Cortex of kidney (tissue), 1 donor: ENCODE measurements at places on chromosomes 5 and 9.

DNA sequence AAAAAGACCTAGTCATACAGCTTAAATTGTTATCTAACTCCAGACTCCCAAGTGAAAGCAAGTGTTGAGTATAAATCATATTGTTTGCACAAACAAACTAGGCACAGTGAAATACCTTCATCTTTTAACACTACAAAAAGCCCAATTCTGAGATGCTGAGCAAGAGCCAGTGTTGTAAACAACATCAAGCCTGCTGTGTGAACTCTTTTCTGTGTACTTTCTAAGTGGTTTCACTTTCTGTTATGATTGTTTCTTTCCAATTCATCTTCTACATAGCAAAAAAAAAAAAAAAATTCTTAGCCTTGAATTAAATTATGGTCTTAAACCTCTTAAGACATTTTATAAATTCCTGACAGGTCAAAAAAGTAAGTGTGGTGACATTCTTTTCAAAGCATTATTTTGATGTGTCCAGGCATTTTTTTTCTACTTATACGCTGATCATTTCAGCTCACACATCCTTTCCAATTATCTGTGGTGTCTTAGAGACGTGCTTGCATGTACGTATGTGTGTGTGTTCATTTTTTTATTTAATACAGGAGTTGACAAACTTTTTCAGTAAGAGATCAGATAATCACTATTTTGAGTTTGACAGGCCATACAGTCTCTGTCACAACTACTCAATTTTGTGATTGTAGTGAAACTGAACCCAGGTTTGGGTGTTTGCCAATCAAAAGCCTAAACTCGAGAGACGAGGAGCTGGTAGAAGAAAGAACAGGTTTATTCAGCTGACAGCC lies 556.1 kb downstream of the CDH9 start:
- no peak for DNase-seq

- DNase-seq = no peak
These were observed 113.7 kb downstream of the SLC25A46 start for GRCh38 chr5:110852541-110852940.

DNA sequence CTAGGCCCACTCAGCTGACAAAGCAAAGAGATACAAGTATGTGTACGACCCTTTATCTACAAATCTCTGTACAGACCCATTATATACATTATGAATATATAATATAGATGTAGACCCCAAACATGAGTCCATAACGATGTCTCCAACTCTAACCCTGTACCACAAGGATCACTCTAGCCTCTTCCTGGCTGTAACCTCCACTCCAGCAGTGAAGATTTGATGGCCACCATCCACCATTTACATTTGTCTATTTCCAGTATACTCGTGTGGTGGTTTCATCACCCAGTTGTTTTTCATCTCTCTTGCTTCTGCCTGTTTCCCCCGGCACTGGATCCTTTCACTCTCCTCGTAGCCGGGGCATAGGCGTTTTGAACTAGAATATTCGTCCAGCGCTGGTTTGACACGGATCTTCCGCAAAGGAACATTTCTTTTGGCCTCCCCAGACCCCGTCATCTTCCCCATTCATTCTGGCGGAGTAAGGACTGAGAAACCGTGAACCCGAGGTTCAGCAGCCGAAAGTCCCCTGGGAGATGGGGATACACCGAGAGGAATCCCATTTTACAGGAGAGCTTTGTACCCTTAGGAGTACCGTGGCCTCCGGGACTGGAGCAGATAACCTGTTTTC lies 828 bp upstream of the TRIO start:
- DNase-seq = no peak

- no peak for DNase-seq
These were observed at the start of gene STOML2 for GRCh38 chr9:35102769-35103659. TSS of gene STOML2 (minus strand) at chr9:35103131. CDS start at chr9:35103094, 37 bp downstream.

GRCh38 chr5:1919750-1920149 lies 37.0 kb upstream of the IRX4 start:
- DNase-seq = no peak

GRCh38 chr9:113953531-113953930 lies 77.4 kb downstream of the ZNF618 start:
- DNase-seq = no peak

- DNase-seq = no peak
These were observed 792.4 kb downstream of the PTPRD start for GRCh38 chr9:9820436-9820835.

GRCh38 chr9:1939926-1940368 lies 75.2 kb upstream of the SMARCA2 start:
- no peak for DNase-seq

DNA sequence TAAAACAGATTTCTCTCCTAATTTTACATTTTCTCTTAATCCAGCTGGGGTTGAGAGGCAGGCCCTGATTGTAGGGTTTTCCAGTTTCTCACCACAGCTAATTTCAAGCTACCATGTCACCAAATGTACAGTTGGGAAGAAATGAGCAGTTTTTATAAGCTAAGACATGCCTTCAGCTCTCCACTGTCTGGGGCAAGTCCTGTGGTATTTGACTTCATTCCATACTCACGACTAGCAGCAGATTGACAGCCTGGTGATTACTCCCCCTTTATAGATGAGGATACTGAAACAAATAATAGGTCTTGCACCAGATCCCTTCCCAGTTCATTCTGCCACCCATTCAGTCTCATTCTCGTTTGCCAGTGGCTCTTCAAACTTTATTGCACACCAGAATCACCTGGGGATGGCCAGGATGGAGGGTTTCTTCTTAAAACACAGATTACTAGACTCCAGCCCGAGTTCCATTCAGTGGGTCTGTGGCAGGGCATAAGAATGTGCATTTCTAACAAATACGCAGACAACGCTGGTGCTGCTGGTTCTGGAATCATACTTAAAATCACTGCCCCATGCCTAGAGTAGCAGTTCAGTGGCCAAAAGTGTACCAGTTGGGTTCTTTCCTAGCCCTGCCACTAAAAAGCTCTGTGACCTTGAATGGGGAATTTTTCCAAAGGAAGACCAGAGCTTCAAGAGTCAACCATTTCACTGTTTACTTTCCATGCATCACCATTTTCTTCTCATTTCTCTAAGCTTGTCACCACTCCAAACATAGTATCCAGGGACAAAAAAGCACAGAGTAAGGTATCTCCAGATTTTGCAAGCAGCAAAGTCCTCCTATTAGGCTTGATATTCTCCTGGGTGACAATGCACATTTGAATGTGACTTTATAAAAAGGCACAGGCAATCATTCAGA lies 64.3 kb downstream of the CSNK1A1 start:
- no peak for DNase-seq

GRCh38 chr5:73796164-73797131 lies 170.5 kb downstream of the ARHGEF28 start:
- DNase-seq = no peak

DNA sequence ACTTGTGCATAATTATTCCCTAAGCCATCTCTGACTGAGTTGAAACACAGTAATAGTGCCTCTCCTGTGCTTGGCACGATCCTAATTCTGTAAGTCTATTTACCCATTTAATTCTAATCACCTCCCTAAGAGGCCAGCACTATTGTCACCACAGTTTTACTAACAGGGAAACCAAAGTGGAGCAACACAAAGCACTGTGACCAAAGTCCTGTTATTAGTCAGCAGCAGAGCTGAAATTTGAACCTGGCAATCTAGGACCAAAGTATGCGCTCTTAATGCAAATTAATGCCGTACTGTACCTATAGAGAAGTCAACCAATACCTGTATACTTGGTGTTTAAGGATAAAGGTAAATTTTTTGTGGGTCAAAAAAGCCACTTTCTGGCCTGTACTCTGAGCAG lies 77.1 kb upstream of the CNTLN start:
- no peak for DNase-seq

- DNase-seq = no peak
These were observed 657.5 kb upstream of the WWC1 start for GRCh38 chr5:167633931-167634341.

DNA sequence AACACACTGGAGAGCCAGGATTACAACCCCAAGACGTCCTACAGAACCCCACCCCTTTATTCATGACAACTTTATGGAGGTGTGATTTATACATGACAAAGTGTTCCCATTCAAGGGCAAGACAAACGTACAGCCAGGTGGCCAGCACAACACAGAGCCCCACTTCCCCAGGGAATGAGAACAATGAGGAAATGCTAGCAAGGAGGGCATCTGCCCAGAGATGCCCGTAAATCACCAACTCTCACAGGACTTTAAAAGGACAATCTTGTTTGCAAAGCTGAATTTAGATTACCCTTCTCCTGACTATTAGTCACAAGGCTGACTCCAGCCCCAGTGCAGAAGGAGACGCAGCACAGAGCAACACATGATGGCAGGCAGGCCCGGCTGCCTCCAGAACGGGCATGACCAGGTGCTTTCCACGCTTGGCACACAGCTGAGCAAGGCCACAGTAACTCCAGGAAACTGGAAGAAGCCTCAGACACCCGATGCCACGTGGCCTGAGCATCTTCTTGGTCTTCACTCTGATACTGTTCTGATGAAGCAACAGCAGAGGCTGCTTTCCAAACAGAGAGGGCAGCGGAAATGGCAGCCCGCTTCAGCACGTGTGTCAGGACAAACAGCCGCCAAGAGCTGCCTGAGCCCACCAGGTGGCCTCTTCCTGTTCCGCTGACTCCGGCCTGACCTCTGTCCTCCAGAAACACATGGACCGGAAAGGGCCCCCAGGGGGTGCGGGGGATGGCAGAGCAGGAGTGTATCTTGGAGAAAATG lies 51.4 kb downstream of the ROR2 start:
- no peak for DNase-seq

- no peak for DNase-seq
These were observed 96.9 kb upstream of the IL6ST start for GRCh38 chr5:56091664-56092063.

- DNase-seq = no peak
These were observed 1.7 kb upstream of the SLC34A1 start for GRCh38 chr5:177382423-177383029.

GRCh38 chr9:78021697-78022096 lies 9.9 kb downstream of the GNAQ start:
- DNase-seq = no peak

GRCh38 chr9:78676623-78677022 lies 379.7 kb downstream of the PSAT1 start:
- DNase-seq = no peak

DNA sequence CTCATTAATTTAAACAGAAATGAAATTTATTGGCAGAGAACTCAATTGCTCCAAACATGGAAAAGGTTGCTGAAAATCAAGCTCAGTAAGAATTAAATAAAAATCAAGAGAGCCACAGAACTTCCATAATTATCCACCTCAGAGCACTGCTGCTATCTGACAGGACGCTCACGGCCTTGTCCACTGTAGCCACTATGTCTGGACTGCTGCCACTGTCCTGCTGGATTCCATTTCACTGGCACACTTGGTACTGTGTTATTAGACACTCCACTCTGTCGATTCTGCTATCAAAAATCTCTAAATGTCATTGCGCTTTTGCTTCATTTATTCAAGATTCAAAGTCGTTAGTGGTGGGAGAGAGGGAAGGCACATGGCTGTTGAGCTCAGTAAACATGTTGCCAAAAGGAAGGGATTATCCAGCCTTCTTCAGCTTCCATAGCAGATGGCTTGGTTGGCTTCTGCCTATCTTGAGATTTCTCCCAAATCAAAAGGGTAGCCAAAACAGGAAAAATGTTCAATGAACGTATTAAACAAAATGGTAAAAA lies 815.0 kb downstream of the CDH18 start:
- no peak for DNase-seq

DNA sequence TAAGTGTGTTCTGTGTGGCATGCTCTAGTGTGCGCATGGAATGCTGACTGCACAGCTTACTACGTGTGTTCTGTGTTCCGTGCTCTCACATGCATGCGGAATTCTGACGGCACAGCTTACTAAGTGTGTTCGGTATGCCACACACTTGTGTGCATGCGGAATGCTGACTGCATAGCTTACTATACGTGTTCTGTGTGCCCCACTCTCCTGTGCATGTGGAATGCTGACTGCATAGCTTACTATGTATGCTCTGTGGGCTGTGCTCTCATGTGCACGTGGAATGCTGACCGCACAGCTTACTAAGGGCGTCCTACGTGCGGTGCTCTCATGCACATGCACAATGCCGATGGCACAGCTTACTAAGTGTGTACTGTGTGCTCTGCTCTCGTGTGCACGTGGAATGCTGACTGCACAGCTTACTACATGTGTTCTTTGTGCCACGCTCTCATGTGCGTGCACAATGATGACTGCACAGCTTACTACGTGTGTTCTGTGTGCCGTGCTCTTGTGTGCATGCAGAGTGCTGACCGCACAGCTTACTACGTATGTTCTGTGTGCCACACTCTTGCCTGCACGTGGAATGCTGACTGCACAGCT lies 548.9 kb downstream of the IRX1 start:
- DNase-seq = no peak

GRCh38 chr5:4941161-4941560 lies 199.0 kb upstream of the ADAMTS16 start:
- no peak for DNase-seq

- no peak for DNase-seq
These were observed 64.0 kb upstream of the FYB1 start for GRCh38 chr5:39283231-39283818.

DNA sequence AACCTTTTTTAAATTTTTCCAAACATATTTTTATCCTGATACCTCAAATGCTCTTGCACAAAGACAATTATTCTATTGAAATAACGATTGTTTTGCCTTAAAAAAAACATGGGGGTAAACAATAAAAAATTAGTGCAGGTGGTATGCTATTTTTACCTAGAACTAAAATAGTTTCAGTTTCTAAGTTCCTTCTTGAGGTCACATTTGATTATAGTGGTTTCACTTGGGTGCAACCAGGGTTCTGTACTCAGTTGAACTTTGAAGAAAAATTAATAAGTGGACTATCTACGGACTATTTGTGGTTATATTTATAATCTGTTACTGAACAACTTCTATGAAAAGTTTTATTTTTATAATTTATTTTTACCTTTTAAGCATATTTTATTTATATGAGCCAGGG lies 387.1 kb upstream of the IZUMO3 start:
- DNase-seq = no peak

DNA sequence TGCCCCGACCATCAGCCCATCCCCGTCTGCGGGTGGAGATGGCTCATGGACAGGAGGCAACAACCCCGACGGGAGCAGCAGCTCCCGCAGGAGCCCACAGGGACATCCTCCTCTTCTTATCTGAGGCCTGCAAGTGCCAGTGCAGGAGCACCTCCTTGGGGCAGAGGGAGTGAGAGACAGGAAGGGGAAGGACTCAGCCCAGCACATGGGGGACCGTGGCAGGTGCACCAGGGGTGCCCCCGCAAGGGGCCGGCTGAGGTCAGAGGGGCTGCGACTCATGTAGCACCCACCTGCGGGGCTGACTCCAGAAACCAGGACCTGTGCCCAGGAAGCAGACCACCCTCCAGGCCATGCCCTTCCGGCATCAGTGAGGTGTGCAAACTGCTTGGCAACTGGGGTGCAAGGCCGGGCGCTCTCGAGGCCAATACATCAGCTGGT lies 259.8 kb upstream of the ADAMTS16 start:
- DNase-seq = no peak

GRCh38 chr9:123003466-123003865 lies 30.0 kb upstream of the GPR21 start:
- DNase-seq = no peak

GRCh38 chr5:90866915-90867731 lies 308.5 kb downstream of the ADGRV1 start:
- no peak for DNase-seq

DNA sequence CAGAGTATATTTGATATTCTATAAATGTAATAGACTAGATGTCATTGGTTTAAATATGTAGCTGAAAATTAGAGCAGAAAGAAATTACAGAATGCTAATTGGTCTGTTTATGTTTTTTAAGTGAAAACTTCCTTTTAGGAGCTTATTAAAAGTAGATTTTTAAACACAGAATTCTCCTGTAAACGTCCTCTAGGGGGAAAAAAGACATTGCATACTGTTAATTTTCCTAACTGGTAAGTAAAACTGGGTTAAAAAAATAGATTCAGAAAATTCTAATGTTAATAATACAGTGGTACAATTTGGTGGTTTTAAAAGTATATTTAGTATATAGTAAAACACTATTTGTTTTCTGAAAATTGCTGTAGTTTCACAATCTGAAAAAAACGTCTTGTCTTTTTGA lies 59.8 kb downstream of the ZCCHC7 start:
- DNase-seq = no peak
